ENCODE measurements at places on chromosomes 3 and 15.

DNA sequence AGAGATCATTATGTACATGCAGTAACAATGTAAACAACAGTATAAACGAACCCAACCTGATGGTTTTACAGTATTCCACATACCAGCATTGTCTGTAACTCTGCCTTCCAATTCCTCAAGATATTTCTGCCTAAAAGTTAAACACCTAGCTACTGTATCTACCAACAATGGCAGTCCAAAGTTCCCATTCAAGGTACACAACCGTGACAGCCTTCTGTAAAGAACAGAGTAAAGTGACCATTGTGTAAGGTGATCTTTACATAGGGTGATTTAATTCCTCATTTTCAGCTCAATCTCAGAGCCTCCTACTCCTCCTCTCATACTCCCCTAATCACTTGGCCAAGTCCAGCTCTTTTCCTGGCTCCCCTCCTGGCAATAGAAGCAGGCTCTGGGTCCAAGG is 10.4 kb downstream of the SECISBP2L start:
- no peak for DNase-seq

DNA sequence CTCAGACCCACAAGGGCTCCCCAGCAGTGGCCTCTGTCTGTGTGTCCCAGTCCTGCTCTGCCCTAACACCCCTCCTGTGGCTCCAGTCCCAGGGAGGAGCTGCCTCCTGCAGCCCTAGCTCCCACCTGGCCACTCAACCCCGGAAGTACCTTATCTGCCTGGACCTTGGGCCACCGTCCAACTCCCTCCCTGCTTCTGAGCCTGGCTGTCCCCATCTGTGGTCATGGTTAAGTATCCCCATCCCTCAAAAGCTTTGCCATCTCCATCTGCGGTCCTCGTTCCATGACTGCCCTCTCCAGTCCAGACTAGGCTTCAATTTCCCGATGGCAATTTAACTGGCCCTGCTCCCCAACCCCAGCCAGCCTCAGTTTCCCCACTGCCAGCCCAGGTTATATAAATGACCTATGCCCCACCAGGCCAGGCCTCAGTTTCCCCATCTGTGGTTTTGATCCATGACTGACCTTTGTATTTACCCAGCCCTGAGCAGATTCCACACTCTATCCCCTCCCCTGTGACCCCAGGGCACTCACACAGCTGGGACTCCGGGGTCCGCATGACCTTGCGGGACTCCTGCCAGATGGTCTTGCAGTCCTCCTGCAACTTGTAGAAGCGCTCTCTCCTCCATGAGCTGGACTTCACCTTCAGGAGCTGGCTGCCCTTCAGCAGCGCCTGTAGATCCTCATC is 9.6 kb downstream of the PLCD1 start:
- DNase-seq: no peak

GRCh38 chr3:20999661-21000060 is 751.3 kb downstream of the ZNF385D start:
- no peak for DNase-seq

GRCh38 chr3:37554364-37554763 is 307.3 kb upstream of the CTDSPL start:
- DNase-seq: no peak

DNA sequence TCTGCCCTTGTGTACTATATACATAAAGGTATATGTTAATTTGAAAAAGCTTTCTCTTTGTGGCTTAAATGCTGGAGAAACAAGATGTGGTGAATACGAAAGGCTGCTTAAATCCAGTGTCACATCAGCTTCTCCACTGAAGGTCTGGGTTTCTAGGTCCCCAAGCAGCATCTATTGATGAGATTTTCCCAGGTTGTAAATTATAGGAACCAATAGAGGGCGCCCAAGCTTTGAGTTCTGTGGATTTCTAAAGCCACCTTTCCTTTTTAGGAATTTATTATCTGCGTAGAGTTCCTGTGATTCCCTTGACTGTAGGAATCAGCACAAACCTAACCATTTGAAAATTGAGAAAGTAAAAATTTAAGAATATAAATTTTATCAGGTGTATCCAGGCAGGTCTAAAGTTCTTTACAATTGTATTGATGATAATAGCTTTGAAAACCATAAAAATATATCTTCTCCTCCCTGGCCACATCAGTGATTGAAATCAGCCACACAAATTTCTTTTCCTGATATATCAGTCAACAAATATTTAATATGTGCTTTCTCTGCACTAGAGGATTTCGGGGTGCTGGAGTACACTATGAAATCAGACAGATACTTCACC is 88.3 kb upstream of the ADAMTSL3 start:
- DNase-seq: no peak

DNA sequence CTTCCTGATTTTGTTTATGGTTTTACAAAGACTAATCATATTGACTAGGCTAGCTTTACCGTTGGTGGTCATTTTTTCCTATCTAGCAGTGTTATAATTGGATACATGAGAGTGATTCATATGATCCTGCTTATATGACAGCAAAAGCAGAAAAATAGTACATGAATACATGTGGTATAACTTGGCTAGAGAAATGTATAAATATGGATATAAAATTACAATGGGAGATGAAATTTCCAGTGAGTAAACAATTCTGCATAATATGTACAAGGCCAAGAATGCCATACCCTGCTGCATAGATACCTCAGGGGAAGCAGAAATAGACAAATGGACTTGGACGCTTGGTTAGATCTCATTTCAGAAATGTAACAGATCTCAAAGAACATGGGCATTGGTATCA is 103.1 kb downstream of the DTWD1 start:
- no peak for DNase-seq

- no peak for DNase-seq
These were observed 95.2 kb upstream of the PLXNA1 start for GRCh38 chr3:126887686-126888085.

- DNase-seq: no peak
These were observed 29.8 kb downstream of the CCR3 start for GRCh38 chr3:46272028-46272451.

DNA sequence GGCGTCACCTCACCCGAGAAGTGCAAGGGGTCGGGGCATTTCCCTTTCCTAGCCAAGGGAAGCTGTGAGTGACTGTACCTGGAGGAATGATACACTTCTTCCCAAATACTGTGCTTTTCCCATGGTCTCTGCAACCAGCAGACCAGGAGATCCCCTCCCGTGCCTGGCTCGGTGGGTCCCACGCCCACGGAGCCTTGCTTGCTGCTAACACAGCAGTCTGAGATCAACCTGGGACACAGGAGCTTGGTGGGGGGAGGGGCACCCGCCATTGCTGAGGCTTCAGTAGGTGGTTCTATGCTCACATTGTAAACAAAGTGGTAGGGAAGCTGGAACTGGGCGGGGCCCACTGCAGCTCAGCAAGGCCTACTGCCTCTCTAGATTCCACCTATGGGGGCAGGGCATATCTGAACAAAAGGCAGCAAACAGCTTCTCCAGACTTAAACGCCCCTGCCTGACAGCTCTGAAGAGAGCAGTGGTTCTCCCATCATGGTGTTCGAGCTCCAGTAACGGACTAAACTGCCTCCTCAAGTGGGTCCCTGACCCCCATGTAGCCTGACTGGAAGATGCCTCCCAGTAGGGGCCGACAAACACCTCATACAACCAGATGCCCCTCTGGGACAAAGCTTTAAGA is 31.4 kb upstream of the ABHD5 start:
- no peak for DNase-seq

DNA sequence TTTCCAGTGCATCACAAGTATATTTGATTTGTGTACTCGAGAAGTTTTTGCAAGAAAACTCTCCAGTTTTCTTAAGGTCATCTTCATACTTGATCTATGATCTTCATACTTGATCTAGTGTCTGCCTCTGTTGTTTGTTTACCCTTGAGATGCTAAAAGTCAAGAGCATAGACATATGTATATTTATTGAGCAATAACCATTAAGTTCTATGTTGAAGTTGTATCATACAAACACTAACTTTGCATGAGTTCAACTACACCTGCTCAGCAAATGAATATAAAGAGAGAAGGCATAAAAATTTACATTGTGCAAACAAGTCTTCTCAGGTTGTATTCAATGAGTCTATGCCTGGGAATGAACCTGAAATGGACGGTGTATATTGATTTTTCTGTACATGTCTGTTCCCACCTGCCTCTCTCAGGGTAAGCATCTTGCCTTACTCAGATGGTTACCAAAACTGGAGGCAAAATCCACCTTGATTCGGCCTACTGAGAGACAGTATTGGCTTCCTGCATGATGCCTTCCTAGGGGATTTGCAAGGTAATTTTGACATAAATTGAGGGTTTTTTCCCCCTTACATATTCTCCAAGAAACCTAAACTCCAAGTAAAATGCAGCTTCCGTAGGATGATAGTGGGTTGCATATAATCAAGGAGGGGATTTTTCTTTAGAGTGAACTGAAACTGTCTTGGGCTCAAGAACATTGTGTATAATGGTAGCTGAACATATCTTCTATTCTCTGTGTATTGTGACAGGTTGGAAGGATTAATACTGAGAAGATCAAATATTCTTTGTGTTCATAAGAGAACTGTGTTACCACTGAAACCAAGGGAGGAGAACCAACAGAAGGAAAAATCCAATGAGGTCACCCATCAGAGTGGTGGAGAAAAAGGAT is 110.4 kb downstream of the FILIP1L start:
- DNase-seq: no peak

DNA sequence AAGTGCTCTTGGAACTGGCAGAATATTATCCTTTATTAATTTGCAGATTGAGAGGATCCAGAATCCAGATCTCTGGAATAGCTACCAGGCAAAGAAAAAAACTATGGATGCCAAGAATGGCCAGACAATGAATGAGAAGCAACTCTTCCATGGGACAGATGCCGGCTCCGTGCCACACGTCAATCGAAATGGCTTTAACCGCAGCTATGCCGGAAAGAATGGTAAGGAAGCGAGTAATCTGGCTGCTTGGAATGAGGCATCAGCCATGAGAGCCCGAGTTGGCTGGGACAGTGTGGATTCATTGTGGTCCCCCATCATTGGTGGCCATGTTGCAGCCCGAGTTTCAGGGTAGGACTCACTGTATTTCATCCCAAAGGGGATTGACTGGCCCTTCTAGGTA is 47.1 kb downstream of the PARP14 start:
- DNase-seq: no peak

GRCh38 chr3:135087782-135088181 is 292.7 kb downstream of the EPHB1 start:
- DNase-seq: no peak

DNA sequence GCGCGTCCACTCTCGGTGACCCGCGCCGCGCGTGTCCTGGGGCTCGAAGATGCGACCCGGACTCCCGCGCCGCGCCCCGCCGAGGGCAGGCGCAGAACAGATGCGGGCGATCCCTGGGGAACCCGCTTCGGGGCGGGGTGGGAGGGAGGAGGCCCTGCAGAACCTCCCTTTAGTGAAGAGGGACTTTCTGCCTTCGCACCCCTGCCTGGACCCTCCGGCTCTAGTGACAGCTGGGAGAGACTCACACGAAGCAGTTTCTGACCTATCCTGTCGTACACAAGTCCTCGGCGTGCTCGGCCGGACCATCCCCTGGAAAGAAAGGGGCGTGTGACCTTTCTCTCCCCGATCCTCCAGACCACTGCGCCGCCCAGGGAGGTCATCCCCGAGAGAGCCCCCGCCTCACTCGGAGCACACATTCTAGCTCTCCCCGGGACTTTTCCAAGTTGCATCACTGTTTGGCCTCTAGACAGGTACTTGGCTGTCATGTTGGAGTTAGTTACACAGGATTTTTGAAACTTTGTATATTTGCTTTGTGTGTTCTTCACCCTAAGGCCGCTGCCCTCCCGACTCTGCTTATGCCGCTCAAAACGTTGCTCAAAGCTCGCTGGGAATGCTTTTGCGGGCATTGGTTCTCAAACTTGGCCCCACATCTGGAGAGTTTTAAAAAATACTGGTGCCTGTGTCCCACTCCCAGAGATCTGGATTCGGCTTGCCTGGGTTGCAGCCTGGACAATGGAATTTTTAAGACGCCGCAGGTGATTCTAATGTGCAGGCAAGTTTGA is 582 bp downstream of the CGNL1 start:
- no peak for DNase-seq

DNA sequence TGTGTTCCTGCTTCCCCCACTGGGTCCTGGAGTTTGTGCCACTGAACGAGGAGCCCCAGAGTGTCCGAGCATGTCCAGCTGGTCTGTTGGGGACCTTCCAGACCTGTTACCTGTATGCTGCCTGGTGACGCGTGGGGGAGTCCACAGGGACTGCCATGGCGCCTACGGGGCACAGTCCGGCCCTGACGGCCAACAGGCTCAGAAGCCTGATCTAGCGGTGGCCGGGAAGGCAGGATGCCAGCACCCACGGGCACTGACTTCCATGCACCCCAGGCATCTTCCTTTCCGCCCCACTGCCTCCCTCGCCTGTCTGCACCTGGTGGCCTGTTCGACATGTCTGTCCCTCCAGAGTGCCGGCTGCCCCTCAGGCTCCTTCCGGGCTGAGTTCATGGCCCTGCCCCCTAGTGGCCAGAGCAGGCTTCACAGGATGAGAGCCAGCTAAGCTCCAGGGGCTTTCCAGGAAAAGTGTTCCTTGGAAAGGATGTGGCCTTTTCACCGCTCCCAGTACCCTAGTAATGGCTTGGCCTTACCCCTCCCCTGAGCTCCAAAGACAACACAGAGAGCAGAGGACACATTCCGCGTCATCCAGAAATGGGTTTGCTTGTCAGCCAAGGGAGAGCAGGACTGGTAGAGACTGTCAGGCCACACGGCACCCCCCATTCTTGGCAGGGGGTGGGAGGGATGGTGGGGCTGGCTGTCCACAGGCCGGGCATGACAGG is 35.7 kb downstream of the NGRN start:
- no peak for DNase-seq

DNA sequence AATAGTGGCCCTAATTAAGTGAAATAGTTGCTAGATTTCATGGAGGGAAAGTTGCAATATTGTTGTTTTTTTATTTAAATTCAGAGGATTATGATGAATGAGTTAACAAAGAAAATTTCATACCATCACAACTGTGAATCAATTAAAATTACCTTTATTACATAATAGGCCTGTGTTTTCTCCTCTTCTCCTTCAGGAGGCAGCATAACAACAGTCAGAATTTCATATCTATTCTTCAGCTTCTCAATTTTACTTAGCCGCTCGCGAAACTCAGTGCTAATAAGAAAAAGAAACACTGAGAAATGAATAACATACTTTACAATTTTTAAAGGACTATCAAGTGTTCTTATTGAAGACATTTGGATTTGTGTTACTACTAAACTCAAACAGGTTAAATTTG is 29.4 kb downstream of the TTC14 start:
- no peak for DNase-seq

GRCh38 chr3:16329036-16329825 is 64.2 kb downstream of the OXNAD1 start:
- DNase-seq: no peak

DNA sequence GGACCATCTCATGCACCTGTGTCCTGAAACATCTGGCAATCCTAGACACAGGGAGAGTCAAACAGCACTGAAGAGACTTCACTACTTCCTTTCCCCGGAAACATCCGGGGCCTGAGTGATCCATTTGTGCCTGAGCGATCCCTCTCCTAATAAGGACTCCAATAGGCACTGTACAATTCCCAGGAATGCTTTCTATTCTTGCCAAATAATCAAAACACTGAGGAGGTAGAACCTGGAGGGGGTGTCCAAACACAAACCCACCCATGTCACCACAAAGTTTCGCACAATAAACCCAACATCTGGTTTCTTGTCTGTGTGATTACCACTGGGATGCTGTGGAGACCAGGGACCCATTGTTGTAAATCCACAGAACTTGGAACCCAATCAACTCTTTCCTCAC is 205.0 kb downstream of the OPA1 start:
- DNase-seq: no peak
